ENCODE measurements at places on chromosomes 7 and 10.

DNA sequence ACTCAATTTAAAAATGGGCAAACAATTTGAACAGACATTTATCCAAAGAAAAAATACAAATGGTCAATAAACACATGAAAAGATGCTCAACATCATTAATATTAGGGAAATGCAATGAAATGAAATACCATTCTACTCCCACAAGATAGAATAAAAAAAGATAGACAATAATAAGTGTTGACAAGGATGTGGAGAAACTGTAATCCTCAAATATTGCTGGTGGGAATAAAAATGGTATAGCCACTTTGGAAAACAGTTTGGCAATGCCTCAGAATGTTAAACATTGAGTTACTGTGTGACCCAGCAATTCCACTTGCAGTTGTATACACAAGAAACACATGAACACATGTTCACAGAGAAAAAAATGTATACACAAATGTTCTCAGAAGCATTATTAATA lies 197.6 kb downstream of the RELN start:
- no peak for DNase-seq

- DNase-seq = no peak
Observed at GRCh38 chr10:125033146-125033924, 91.4 kb downstream of the ZRANB1 start.

- DNase-seq = peak; percentile 16
Observed at GRCh38 chr7:155917836-155918430, 105.7 kb upstream of the SHH start.

DNA sequence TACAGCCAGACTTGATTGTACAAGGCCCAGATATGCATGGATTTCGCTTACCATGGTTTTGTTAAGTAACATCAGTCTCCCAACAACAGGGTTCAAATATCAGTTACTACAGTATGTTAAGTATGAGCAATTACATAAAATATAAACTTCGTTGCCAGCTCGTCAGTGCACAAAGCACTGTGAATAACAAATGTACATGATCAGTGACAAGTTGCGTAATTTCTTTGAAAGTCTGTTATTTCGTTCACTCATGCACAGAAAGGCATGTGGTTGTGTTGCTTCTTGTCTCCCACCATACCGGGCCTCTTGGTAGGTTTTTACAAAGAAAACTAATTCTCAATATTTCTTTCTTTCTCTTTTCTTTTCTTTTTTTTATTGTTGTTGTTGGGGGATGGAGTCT lies 12.5 kb upstream of the ZNF487 start:
- DNase-seq = no peak

GRCh38 chr7:25762511-25763462 lies 389.2 kb upstream of the NFE2L3 start:
- no peak for DNase-seq

GRCh38 chr7:10116511-10116910 lies 857.2 kb upstream of the PHF14 start:
- DNase-seq = no peak

GRCh38 chr10:119549247-119549999 lies 6.9 kb upstream of the RGS10 start:
- DNase-seq = no peak

DNA sequence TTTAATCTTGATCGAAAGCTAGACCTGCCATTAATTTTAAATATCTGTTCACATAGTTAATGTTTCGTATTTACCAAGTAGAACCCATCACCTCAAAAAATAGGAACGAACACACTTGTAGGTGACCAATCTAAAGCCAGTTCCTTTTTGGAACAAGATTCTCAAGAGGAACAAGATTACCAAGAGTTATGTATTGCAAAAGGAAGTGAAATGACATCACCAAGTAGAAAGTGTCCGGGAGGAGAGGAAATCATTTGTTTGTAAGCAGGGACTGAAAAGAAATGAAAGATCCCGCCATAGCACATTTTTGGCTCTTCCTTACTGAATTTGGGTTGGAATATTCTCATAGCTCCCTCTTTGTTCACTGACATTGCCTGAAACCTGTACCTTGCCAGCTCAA lies 1200.5 kb downstream of the SORCS1 start:
- DNase-seq = no peak

- no peak for DNase-seq
Observed at GRCh38 chr7:39911167-39911566, 38.9 kb upstream of the CDK13 start.

GRCh38 chr10:86964061-86964846 lies 4.0 kb upstream of the ADIRF start:
- no peak for DNase-seq

GRCh38 chr10:77555591-77556212 lies 81.9 kb downstream of the KCNMA1 start:
- DNase-seq = no peak

GRCh38 chr10:50794490-50794889 lies 54.8 kb downstream of the ASAH2B start:
- DNase-seq = no peak

GRCh38 chr7:140640727-140641523 lies at the start of gene DENND2A:
DENND2A (minus strand) TSS chr7:140640813; CDS start chr7:140602397, 38,416 bp downstream.
- no peak for DNase-seq

- DNase-seq = no peak
Observed at GRCh38 chr10:80528901-80529300, 8.8 kb upstream of the SH2D4B start.

GRCh38 chr7:149654588-149654987 lies 118.8 kb downstream of the ZNF467 start:
- no peak for DNase-seq

DNA sequence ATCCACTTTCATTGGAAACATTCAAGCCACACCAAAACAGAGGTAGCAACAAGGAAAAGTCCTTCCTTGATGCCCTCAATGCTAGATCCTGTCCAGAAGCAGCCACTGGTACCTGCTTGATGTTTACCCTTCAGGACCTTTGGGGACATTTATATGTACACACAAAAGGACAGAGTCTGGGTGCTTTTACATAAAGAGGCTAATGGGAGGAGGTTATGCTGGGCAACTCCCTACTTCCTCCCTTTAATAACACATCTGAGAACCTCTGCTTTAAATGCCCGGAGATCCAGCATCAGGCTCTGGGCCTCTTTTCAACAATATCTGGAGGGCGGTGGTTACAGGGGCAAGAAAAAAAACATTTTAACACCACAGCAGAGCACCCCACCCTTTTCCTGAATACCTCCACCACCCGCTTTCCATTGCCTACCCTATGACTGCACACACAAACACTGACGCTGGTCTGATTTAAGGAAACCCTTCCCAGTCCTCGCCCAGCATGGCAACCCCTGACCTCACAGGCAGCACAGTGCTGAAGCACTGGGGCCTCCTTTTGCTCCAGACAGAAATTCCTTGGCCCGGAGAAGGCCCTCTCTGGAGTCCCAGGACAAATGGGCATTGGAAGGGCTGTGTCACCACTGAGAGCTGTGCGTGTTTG lies 39.3 kb upstream of the DUSP5 start:
- no peak for DNase-seq

GRCh38 chr7:108382932-108383331 lies 73.3 kb downstream of the NRCAM start:
- no peak for DNase-seq

DNA sequence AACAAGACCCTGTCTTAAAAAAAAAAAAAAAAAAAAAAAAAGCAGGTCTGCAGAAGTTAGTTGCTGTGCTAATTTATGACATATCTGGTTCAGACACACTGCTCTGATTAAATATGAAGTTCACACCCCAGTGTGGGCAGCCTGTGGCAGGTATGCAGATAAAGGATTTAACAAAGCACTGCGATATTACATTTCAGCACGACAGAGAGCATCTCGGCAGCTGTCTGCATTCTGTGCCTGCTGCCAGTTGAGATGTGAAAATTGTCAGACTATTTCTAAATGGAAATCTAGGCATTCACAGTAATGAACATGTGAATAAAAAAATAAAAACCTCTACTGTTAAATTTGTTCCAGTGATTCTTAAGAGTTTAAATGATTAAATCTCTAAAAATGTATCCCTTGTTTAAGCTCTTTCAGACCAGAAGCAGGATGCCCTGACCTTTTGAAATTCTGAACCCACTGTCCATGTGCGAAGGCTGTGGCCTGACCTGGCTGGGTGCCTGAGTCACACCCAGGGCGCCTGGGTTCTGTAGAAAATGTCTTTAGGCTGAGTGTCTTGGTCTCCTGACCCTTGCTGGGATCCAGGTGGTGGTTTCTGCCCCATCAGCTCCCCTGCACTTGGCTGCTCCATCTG lies 272.9 kb downstream of the WDR37 start:
- no peak for DNase-seq

DNA sequence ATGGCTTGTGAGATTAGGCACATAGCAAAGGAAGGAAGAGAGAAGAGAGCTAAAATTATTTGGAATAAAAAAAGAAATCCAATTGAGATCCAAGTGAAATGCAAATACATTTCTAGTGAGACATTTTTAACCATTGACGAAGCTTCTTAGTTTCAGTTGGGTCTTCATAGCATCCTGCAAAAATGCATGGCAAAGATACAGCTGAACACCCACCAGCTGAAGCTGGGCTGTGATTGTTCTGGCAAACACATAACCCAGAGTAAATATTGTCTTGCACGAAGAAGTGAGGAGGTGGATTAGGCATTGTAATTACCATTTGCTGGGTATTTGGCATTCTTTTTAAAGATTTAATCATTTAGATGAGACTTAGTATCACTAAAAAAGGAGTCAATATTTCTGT lies 409.4 kb downstream of the GRM8 start:
- DNase-seq = no peak

GRCh38 chr7:45363669-45364068 lies 206.1 kb downstream of the RAMP3 start:
- DNase-seq = no peak

- DNase-seq = no peak
Observed at GRCh38 chr10:104941662-104942061, 300.6 kb downstream of the SORCS3 start.

- no peak for DNase-seq
Observed at GRCh38 chr7:152871678-152872060, 112.1 kb downstream of the ACTR3B start.

DNA sequence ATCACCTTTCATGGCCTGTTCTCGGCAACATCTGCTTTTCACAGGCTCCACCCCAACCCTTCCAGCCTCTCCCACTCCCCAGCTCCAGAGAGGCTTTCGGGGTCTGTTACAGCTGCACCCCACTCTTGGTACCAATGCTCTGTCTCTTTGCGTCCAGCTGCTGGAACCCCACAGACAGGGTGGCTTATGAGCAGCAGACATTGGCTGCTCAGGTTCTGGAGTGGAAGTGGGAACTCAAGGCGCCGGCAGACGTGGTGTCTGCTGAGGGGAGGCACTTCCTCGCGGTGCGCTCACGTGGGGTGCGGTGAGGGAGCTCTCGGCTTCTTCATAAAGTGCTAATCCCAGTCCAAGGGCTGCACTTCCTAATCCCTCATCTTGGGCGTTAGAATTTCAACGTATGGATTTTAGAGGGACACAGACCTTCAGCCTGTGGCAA lies 185.7 kb downstream of the ELFN1 start:
- no peak for DNase-seq

- DNase-seq = no peak
Observed at GRCh38 chr7:17996442-17997223, 31.0 kb downstream of the PRPS1L1 start.

- no peak for DNase-seq
Observed at GRCh38 chr7:99089914-99090629, 53.8 kb downstream of the SMURF1 start.

GRCh38 chr7:148290538-148290937 lies 300.0 kb upstream of the C7orf33 start:
- no peak for DNase-seq

GRCh38 chr10:72679838-72680241 lies 12.1 kb upstream of the MCU start:
- DNase-seq = no peak

DNA sequence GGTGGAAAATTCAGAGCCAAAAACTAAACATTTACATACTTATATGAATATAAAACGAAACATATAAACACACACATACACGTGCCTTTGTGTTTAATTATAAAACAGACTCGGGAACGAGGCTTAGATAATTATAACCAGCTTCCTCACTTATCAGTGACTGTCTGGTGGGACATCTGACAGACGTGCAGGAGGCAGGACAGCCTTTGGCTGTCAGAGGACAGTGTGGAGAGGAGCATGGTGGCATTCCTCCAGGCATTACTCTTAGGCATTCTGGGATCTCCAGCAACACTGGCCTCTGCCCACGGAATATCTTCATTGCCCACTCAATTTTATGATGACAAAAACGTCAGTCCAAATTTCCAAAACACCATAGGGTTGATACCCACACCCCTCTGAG lies 262.2 kb upstream of the NFE2L3 start:
- no peak for DNase-seq

- no peak for DNase-seq
Observed at GRCh38 chr10:3213208-3213607, 40.6 kb upstream of the PITRM1 start.

DNA sequence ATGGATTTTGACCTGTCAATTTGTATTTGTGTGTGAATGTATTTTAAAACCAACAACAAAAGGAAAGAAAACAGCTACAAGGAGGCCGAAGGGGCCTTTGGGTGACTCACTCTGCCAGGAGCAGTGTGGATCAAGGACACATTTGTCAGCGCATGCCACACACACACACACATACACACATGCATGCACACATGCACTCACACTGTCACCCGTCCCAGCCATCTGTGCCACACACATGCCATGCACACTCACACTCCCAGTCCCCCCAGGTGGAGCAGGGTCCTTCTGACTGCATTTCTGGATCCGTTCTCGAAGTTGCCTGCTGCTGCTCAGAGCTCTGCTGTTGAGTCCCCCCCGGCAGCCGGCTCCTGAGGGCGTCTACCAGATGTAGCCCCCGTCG lies 26.0 kb downstream of the SPOCK2 start:
- no peak for DNase-seq

DNA sequence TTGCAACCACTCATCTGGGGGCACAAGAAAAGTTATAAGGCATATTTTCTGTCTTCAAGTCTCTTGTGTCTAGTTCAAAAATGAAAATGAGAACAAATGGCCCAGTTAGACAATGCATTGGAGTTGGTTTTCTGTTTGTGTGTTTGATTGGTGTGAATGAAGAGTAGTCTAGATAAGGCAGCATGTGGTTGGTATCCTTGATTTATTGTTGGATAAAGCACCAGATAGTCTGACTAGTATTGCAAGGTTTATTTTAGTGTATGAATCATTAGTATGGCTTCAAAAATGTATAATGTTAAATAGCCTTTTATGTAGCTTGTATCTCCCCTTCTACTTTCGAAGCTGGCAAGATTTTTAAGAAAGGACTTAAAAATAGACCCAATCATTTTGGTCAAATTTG lies 237.3 kb downstream of the CDK14 start:
- DNase-seq = no peak

DNA sequence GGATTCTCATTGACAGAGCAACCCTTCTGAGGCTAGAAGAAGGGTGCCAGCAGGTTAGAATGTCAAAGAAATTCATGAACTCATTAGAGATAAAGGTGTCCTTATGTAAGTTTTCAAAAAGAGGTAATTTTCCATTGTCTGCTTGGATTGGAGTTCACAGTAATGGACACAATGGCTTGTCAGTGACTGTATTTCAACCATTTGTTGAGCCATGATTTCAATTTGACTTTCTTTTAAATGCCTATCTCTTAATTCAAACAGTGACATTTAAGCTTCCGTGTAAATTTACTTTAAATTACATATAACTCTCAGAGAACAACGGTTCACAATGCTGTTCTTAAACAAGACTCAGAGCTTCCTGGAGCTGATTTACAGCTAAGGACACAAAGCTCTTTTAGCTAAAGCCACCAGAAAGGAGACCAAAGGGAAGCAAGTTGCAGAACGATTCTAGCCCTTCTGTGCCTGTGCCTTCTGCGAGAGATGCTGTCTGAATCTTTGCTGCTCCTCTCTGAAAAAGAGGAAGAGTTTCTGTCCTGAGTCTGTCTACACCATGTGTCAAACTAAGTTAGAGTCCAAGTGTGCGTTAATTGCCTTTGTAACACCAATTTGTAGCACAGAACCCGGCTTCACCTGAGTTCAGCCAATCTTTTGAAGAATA lies 42.2 kb upstream of the PFKP start:
- no peak for DNase-seq
